ENCODE measurements at places on chromosomes 12 and 14. TPM values are rescaled to one million over a fixed set of nuclear protein-coding genes. Genes with fewer than 3 reads are reported as not detected.

TAMALIN gene
- 139 TPM for total RNA-seq

GPHB5 gene
- total RNA-seq = not detected

PRKD1 gene
- total RNA-seq = 3.3 TPM

SERPINA1 gene
- total RNA-seq = not detected

FGF23 gene
- total RNA-seq = not detected

NKX2-1 gene
- total RNA-seq = not detected

PLEKHG7 gene
- total RNA-seq = 23.2 TPM

RASSF9 gene
- not detected for total RNA-seq

PKP2 gene
- not detected for total RNA-seq

AVPR1A gene
- not detected for total RNA-seq

DNA sequence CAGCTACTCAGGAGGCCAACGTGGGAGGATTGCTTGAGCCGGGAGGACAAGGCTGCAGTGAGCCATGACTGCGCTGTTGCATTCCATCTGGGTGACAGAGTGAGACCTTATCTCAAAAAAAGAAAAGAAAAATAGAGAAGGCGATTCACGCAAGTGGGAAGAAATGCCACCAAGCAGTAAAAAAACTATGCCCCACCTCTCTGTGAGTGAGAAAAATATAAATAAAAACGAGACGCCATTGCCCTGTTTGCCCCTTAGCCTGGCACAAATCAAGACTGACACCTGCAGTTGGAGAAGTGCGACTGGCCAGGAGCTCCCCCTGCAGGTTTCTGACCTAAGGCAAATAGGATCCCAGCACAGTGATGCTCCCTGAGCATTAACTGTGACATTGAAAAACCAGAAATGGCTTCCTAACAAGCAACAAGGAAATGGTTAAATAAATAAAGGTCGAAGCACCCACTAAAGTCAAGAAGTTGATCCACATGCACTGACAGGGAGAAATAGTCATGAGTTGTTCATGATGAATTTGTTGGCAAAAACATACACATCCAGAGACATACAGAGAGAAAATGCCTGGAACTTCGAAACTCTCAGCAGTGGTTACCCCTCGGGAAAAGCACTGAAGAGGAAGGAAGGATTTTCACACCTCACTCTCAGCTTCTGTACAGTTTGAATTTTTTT, 21.1 kb downstream of the GSC start:
- no peak overlapping the region for H3K4me3 ChIP-seq
- H3K27me3 ChIP-seq = peaks cover 2% of the 10 kb centered on the region
- no peaks in the 10 kb centered on the region for H3K36me3 ChIP-seq

DNA sequence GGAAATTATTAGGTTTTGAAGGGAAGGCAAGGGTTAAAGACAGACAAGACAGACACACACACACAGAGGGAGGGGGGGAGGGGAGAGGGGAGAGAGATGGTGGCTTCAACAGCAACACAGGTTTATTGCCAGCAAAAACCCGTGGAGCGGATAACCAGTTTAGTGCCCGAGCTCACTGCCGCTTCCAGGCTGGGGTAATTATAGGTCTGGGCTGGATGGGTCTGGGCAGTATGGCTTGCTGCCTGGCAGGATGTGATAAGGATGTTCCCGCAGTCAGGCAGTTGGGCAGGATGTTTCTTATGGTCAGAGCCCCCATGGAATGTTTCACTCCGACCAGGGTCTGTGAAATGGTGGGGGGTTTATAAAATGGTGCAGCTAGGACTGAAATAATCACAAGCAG, 4.4 kb upstream of the TDRD9 start:
- no peaks in the 10 kb centered on the region for H3K36me3 ChIP-seq
- DNase-seq = no peak

- no peak overlapping the region for H3K27ac ChIP-seq
- no peak for DNase-seq
- no peaks in the 10 kb centered on the region for H3K4me1 ChIP-seq
- H3K36me3 ChIP-seq = no peaks in the 10 kb centered on the region
- H3K4me3 ChIP-seq = no peak overlapping the region
Measured at GRCh38 chr14:96102081-96102856, 63.1 kb downstream of the C14orf132 start.

DNA sequence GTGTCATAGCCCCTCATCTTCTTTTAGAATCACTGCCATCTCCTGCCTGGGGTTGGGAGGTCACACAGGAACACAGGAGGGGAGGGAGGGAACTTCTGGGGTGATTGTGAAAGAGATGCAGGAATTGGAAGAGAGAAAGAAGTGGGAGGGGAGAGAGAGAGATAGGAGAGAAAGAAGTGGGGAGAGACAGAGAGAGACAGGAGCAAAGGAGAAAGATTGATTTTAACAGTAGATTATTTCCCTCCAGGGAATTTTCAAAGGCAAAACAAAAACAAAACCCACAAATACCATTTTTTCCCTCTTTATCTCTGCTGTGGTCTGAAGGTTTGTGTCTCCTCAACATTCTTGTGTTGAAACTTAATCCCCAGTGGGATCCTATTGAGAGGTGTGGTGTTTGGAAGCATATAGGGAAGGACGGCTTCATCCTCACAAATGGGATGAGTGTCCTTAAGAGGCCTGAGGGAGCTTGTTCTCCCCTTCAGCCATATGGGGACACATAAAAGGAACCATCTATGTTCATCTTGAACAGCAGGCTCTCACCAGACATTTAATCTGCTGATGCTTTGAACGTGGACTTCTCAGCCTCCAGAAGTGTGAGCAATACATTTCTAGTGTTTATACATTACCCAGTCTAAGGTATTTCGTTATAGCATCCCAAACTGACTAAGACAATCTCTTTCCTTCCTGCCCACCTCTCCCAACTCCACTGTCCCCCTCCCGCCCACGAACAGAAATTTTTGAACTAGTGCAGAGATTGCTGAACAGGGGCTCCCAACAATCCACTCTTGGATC, 134.9 kb upstream of the MAX start:
- DNase-seq = no peak
- H3K36me3 ChIP-seq = peaks cover 2% of the 10 kb centered on the region
- no peak overlapping the region for H3K27ac ChIP-seq
- H3K4me1 ChIP-seq = peaks cover 3% of the 10 kb centered on the region
- H3K4me3 ChIP-seq = no peak overlapping the region
- H3K27me3 ChIP-seq = no peaks in the 10 kb centered on the region

GRCh38 chr14:67392123-67392522, 19.8 kb downstream of the PLEK2 start:
- H3K4me3 ChIP-seq = no peak overlapping the region
- H3K4me1 ChIP-seq = no peaks in the 10 kb centered on the region
- H3K27ac ChIP-seq = no peak overlapping the region
- H3K36me3 ChIP-seq = no peaks in the 10 kb centered on the region
- no peaks in the 10 kb centered on the region for H3K27me3 ChIP-seq

GRCh38 chr12:113194971-113195391, 9.5 kb downstream of the RITA1 start:
- H3K36me3 ChIP-seq = peaks cover 3% of the 10 kb centered on the region
- H3K4me3 ChIP-seq = no peak overlapping the region
- DNase-seq = no peak
- H3K4me1 ChIP-seq = peaks cover 12% of the 10 kb centered on the region
- H3K27ac ChIP-seq = no peak overlapping the region

- no peaks in the 10 kb centered on the region for H3K36me3 ChIP-seq
- H3K4me1 ChIP-seq = no peaks in the 10 kb centered on the region
- no peak overlapping the region for H3K4me3 ChIP-seq
- no peak for DNase-seq
Measured at GRCh38 chr12:100904270-100904669, 109.7 kb downstream of the ANO4 start.

DNA sequence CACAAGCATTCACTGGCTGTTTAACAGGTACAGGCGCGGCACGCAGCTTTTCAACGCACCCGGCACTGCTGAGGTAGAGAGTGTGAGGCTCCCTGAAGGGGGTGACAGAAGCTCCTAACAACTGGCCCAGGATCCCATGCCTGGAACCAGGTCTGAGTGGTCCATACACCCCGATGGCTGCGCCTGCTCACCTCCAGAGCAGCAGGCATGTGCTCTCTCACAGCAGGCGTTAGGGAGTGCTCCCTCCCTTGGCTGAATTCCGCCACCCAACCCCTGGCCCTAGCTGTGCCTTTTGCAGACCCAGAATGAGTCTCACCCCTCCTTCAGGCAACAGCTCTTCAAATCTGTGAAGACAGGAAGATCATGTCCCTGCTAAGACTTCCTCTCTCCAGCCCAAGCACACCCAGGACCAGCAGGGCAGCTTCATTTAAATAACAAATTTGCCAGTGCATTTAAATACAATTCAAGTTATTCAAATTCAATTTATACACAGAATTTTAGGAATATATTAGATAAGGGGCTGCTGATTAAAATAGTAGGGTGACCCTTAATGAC, 86.0 kb downstream of the SETD3 start:
- DNase-seq = no peak
- H3K27ac ChIP-seq = no peak overlapping the region
- no peak overlapping the region for H3K4me3 ChIP-seq
- no peaks in the 10 kb centered on the region for H3K27me3 ChIP-seq

DNA sequence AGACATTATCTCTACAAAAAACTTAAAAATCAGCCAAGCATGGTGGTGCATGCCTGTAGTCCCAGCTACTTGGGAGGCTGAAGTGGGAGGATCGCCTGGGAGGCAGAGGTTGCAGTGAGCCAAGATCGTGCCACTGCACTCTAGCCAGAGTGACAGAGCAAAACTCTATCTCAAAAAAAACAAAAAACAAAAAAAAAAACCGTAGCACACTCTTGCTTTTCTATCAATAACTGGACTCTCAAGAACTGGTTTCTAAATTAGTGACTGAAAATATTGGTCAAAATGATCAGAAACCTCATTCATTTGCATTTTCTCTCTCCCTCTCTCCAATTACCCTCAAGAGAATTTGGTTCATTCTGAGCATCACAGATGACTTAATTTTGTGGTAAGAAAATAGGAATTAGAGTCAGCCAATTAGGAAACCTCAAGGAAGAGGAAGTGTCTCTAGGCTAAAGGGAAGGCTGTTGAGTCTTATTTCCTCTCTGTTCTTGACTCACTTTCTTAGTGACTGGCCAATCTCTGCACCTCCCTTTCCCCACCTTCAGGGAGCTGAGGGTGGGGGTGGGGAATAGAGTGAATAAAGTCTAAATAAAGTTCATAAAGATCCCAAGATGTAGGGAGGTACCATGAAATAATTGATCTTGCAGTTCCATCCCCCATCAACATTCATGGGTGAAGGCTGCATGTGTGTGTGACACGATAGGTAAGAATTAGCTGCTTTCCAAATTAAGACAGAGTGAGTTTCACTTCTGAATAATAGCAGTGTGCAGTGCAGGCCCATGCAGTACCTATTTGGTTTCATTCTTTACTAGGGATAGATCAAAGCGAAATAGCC, 6.8 kb upstream of the PSMA6 start:
- H3K4me3 ChIP-seq = peak overlapping the region; percentile 39
- H3K27me3 ChIP-seq = no peaks in the 10 kb centered on the region
- H3K27ac ChIP-seq = peak overlapping the region; percentile 70
- peak; percentile 82 for DNase-seq
- H3K4me1 ChIP-seq = peaks cover 38% of the 10 kb centered on the region

DNA sequence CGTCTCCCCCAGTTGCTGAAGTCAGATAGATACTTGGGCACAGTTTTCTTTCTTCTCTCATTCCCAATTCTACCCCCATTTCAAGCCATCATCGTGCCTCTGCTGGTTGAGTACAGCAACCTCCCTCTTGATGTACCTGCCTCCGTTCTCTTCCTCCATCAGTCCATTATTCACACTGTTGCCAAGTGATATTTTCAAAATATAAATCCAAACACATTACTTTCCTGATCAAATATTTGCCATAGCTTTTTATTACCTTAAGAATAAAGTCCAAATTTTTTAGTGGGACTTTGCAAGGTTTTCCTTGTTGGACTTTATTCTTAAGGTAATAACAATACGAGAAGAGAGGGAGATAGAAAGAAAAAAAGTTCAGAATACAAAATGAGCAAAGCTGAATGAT, 18.6 kb upstream of the SSPN start:
- no peak overlapping the region for H3K4me3 ChIP-seq
- H3K27me3 ChIP-seq = no peaks in the 10 kb centered on the region
- H3K4me1 ChIP-seq = peaks cover 5% of the 10 kb centered on the region
- H3K27ac ChIP-seq = no peak overlapping the region
- H3K36me3 ChIP-seq = no peaks in the 10 kb centered on the region
- no peak for DNase-seq

- no peaks in the 10 kb centered on the region for H3K27me3 ChIP-seq
- no peak overlapping the region for H3K4me3 ChIP-seq
- H3K27ac ChIP-seq = no peak overlapping the region
Measured at GRCh38 chr14:100524933-100525243, 62.3 kb downstream of the BEGAIN start.

- H3K27me3 ChIP-seq = no peaks in the 10 kb centered on the region
- no peak overlapping the region for H3K4me3 ChIP-seq
- DNase-seq = no peak
- H3K36me3 ChIP-seq = peaks cover 24% of the 10 kb centered on the region
- peak overlapping the region; percentile 61 for H3K27ac ChIP-seq
- H3K4me1 ChIP-seq = peaks cover 74% of the 10 kb centered on the region
Measured at GRCh38 chr14:91352053-91352452, 65.6 kb downstream of the CCDC88C start.

GRCh38 chr14:68685419-68686204, 107.3 kb downstream of the ZFP36L1 start:
- peak overlapping the region; percentile 18 for H3K4me3 ChIP-seq
- peak; percentile 95 for DNase-seq
- peak overlapping the region; percentile 98 for H3K27ac ChIP-seq
- peaks cover 70% of the 10 kb centered on the region for H3K4me1 ChIP-seq
- H3K27me3 ChIP-seq = no peaks in the 10 kb centered on the region

GRCh38 chr14:69741055-69741454, 25.9 kb upstream of the SRSF5 start:
- H3K27me3 ChIP-seq = no peaks in the 10 kb centered on the region
- no peak for DNase-seq
- H3K36me3 ChIP-seq = no peaks in the 10 kb centered on the region
- H3K4me1 ChIP-seq = no peaks in the 10 kb centered on the region

DNA sequence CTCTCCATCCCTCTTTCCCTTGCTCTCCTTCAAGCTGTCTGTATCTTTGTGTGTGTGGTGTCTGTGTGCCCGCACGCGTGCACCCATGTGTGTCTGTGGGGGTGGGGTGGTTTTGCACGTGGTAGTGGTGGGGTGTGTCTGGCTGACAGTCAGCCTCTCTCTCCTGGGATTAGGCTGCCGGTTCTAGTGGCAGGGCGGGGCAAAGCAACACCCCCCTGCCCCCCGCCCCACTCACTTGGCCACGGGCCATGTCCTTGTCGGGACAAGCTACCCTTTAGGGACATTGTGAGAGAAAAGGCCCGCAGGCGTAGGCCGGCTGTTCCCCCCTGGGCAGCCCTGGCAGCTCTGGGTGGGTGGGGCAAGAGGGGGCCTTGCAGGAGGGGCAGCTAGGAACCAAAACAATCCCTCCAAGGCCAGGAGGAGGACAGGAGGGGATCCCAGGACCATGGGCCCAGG, 182.6 kb downstream of the ALG10 start:
- peak; percentile 38 for DNase-seq
- no peaks in the 10 kb centered on the region for H3K36me3 ChIP-seq
- H3K4me3 ChIP-seq = peak overlapping the region; percentile 24
- H3K4me1 ChIP-seq = peaks cover 22% of the 10 kb centered on the region
- H3K27ac ChIP-seq = no peak overlapping the region
